Stimulated activated naive CD4-positive, alpha-beta T cell treated with Interleukin-2 at 50 U/mL for 16 hours (primary cell): ENCODE measurements at places on chromosomes 12 and 14.

GRCh38 chr14:101922866-101923265 is 41.5 kb upstream of the DYNC1H1 start:
- no peak for DNase-seq

GRCh38 chr14:29810682-29811081 is 117.0 kb downstream of the PRKD1 start:
- no peak for DNase-seq

DNA sequence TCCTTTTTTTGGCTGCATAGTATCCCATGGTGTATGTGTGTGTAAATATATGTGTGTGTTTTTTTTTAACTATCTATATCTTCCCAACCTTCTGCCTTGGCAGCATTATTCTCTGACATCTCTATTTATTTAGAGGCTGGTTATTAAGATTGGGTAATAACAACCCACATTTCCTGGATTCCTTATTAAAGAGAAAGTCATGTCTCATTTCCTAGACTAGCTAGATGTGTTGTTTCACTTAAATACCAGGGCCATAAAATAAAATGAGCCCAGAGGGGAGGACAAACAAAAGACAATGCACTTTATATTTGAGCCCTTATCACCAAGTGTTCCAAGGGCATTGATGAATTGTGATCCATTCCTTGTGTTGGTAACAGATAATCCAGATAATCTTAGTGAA is 169.1 kb downstream of the SLC5A8 start:
- DNase-seq = no peak

GRCh38 chr12:101490286-101490920 is 15.3 kb downstream of the SPIC start:
- no peak for DNase-seq

DNA sequence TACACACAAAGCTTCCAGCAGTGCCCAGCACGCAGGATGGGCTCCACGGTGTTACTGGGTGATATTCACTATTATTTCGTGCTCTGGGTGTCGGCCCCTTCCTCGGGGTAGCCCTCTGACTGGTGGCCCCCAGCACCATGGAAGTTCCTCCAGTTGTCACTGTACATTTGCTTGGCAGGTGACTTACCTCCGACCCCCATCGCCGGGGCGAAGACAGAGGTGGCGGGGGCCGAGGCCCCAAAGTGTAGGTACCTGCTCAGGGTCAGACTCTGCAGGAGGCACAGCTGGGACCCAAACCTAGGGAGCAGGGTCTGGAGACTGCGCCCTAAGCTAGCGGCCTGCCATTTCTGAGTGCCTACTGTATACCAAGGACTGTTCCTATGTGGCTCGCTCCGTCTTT is 98.9 kb downstream of the RFLNA start:
- no peak for DNase-seq

- DNase-seq = no peak
Measured at GRCh38 chr12:21453312-21453852, 15.9 kb downstream of the PYROXD1 start.

DNA sequence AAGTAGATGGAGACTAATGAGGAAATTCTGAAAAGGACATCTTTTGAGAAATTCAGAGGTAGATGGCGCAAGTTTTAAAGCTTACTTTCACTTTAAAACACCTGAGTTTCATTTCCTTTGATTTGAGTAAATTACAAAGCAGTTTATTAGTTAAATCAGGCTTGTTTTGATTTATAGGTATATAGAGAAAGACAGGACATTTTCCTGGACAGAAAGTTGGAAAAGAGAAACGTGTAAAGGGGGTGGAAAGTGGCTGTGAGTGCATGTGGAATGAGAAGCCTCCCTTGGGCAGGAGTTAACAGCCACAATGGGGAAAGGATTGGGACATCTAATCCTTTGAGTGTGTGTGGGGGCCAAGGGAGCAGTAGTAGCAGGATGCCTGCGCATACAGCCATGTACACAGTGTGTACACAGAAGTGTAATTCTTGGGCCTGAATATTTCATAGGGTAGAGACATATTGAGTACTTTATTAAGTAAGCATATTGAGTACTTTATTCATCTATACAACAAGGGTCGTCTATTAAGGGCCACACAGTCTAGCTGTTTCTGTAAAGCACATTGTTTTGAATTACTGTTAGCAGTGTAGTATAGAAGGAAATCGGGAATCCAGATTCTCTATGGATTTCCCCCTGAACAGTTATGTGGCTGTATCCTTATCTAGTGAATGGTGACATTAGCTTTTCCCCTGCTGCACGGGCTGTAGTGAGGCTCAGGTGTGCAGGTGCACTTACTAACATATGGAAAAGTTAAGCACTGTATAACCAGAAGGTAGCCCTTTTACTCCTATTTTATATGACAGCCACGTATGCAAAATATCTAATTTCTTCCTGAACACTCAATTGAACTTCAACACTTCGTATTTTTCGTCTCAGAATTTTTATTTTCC is 19.1 kb downstream of the MARK3 start:
- DNase-seq = no peak

GRCh38 chr14:89085737-89086382 is 261.4 kb downstream of the TTC8 start:
- no peak for DNase-seq
